Gastrocnemius medialis (tissue), 4 donors: ENCODE measurements at places on chromosomes 16 and 17.

- DNase-seq, result no peak
These were observed 6.0 kb upstream of the MAPT start for GRCh38 chr17:45888392-45888791.

DNA sequence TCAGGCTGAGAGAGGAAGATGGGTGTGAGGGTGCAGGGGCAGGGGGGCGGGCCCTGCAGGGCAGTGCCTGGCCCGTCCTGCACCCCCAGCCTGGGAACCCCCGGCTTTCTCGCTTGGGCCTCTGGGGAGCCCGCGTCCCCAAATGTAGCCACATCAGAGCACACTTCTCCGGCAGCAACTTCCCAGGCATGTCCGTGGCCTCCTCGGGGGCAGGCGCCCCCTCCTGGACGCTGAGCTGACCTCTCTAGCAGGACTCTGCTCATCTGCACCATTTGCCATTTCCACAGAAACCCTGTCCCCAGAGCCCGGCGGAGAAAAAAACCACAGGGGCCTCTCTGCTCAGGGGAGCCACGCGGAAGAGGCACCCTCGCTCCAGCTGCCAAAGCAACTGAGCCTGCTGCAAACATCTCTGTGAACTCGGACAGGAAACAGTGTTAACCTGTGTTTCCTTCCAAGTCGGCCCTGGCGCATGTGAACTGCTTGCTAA lies 63.4 kb downstream of the KLHDC4 start:
- DNase-seq, result no peak

DNA sequence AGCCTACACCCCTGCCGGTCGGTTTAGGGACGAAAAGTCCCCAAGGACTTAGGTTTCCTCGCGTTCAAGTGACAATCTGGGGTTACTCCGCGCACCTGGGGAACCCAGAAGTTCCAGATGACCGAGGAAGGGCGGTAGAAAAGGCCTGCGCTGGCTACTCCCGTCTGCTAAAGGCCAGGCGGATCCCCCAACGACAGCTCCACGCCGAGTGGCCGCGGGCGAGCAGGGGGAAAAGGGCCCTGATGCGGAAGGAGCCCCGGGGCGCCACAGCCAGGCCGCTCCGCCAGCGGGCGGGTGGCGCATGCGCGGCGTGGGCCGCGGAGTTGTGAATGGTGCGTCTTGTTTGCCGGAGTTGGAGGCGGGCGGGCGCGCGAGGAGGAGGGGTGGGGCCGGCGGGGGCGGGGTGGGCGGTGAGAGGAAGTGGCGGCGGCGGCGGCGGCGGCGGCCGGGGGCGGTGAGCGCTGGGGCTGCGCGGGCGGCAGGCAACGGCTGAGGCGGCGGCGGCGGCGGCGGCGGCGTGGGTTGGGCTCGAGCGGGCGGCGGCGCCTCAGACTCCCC lies at the start of gene CBFB:
CBFB (plus strand) TSS at position 454 of the 558 bp plus-strand sequence. CDS start 259 bp downstream, outside the sequence.
- peak; percentile 86 for DNase-seq

GRCh38 chr16:79901522-79901921 lies 301.0 kb upstream of the MAF start:
- no peak for DNase-seq

GRCh38 chr16:80518436-80518835 lies 22.4 kb upstream of the DYNLRB2 start:
- no peak for DNase-seq

GRCh38 chr17:9224485-9224884 lies 203.2 kb downstream of the NTN1 start:
- DNase-seq, result no peak

GRCh38 chr16:66950437-66950836 lies 10.6 kb upstream of the CES3 start:
- DNase-seq, result no peak

DNA sequence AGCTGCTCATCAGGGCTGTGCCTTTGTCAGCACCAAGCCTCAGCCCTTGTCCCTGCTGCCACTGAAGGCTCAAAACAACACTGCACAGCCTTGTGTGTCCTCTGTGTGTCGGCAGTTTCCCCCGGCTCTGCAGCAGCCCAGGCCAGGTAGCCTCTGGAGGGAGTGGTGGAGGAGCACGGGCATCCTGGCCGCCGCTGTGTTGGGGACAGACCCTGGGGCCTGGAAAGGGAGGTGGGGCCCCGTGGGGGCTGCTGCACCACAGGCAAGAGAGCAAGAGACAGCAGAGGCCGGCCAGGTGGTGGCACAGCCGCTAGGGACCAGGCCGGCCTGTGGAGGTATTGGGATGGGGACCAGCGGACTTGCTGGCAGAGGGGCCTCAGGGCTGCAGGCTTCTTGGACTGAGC lies 96.9 kb upstream of the ZNF750 start:
- no peak for DNase-seq

- DNase-seq, result no peak
These were observed 246.4 kb downstream of the PRKCA start for GRCh38 chr17:66548659-66549310.

- DNase-seq, result no peak
These were observed 76.5 kb downstream of the GPRC5B start for GRCh38 chr16:19808061-19808641.

DNA sequence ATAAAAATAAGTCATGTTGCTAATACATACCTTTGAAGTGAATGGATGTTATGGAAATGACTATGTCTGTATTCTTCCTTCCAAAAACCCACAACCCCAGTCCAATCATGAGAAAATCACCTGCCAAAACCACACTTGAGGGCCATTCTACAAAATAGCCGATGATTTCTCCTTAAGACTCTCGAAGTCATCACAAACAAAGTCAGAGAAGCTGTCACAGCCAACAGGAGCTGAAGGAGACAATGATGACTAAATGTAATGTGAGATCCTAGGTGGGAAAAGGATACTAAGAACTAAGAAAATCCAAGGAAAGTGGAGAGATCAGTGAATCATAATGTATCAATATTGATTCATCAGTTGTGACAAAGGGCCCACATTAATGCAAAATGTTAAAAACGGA lies 432.9 kb upstream of the DYNLRB2 start:
- DNase-seq, result no peak

DNA sequence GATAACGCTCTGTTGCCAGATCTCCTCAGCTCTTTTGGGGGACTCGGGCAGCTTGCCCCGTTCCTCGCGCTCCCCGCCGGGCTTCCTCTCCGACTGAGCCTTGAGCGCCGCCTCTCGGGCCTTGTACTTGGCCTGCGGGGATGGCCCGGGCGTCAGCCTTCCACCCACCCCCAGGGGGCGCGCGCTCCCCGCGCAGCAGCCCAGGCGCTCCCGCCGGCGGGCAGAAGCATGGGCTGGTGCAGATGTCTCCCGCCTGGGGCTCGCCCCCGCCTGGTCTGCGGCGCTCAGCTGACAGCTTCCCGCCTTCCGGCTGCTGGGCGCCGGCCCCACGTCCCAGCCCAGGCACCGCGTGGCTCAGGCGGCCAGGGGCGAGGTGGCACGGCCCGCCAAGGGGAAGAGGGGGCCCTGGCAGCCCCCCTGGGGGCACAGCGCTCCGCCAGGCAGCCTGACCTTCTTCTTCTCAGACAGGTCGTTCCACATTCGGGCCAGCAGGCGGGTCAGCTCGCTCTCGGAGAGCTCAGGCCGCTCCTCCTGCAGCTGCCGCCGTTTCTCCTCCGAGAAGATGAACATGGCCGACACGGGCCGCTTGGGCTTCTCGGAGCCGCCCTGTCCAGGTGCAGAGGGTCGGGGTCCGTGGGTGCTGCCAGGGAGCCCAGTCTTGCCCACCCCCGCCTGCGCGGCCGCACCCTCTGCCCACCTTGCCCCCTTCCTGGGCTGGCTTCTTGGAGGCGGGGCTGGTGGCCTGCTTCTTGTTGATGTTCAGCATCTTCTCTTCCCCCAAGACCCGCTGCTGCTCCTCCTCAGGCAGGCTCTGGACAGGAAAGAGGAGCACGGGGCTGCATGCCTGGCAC lies 8.9 kb downstream of the UBTF start:
- peak; percentile 64 for DNase-seq

DNA sequence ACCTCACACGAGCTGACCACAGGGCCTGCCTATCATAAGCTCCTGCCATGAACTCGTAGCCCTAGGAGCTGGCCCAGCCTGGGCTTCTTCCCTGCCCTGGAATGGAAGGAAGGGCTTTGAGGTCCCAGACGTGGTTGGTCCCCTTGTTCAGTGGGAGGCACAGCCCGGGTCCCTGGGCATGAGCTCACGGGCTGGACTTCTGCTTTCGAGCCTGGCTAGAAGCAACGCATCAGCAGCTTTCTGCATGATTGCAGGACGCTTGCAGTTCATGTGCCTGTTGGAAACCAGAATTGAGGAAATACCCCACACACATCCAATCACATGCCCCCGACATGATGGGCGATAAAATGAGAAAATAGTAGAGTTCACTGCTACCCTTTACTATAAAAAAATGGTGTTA lies 293.3 kb downstream of the MAF start:
- peak; percentile 46 for DNase-seq

DNA sequence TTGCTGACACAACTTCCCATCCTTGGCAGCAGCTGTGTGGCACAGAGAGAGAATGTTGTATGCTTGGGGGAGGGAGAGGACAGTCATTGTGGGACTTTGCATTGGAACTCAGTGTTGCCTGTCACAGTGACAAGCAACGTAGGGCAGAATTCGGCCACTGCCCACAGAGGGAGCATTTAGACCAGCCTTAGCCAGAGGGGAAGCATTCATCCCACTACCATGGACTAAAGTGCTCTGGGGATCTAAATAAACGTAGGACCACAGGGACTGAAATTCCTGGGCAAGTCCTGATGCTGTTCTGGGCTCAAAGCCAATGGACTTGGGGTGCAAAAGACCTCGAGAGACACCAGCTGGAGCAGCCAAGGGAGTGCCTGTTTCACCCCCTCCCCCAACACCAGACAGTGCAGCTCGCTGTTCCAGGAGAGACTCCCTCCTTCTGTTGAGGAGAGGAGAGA lies 44.9 kb downstream of the ABCA8 start:
- no peak for DNase-seq

DNA sequence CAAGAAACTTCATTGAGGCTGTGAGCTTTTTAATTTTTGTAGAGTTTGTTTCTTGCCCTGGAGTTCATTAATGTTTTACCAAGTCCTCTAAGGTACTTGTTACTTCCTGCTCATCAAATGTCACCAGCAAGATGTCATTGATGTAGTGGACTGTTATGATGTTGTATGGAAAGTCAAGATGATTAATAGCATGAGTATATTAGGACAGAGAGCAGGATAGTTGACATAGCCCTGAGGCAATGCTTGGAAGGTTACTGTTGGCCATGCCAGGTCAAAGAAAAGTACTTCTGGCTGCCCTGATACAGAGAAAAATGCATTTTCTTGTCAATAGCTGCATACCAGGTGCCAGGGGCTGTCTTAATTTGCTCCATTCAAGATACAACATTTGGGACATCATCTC lies 6.7 kb downstream of the KRTAP1-5 start:
- DNase-seq, result no peak

- no peak for DNase-seq
These were observed 120.8 kb downstream of the MSI2 start for GRCh38 chr17:57377094-57377493.

DNA sequence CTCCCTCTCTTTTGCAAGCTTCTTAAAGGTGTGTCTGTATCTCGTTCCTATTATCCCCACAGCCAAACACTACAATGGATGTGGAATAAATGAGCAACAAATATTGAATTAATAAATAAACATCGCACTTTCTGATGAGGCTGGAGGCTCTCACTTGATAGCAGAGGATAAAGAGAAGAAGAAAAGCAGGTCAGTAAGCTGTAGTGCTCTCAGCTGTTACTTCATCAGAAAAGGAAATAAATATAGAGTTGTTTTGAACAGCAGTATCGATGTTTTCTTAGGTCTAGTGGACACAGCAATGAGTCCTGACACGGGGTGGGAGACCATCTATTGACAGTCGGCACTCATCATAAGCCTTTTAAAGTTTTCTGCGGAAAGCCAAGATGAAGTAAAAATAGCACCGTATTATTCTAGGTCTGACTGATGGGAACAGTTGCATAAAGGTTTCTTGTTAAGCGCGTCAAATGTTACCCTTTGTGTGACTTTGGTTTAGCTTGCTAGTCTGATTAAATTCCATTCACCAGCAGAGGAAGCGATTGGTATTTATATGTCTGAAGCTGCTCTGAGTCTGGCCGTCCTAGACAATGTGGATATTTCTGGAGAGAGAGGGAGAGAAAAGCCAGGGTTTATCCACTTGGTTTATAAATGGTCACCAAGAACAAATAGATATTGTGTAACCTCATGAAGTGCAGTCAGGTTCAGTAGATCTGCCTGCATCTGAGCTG lies 646.1 kb downstream of the CDH11 start:
- DNase-seq, result no peak

DNA sequence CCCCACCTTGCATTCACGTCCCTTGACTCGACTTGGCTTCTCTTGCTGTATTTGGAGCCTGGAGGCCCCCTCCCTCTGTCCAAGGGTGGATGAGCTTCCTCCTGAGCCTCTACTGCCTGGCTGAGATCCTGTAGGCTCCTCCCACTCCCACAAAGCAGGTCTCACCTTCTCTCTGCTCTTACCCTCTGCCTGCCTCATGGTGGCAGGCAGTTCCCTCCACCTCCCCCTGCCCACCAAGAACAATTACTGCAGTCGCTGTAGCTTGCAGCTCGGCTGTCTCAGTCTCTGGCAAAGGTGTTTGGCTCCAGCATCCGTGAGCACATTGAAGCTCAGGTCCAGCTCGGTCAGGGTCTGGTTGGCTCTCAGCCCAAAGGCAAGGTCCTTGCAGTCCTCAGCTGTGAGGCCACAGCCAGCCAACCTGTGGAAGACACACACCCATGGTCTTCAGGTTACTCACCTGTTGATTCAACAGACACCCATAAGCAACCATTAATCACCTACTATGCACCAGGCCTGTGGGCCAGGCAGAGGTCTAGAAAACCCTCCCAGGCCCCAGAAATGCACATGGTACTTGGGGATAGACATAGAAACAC lies 42.6 kb downstream of the NLRP1 start:
- DNase-seq, result no peak

GRCh38 chr16:28975158-28975599 lies 601 bp downstream of the SPNS1 start:
- no peak for DNase-seq

GRCh38 chr16:15415511-15415985 lies 18.8 kb upstream of the BMERB1 start:
- DNase-seq, result no peak

DNA sequence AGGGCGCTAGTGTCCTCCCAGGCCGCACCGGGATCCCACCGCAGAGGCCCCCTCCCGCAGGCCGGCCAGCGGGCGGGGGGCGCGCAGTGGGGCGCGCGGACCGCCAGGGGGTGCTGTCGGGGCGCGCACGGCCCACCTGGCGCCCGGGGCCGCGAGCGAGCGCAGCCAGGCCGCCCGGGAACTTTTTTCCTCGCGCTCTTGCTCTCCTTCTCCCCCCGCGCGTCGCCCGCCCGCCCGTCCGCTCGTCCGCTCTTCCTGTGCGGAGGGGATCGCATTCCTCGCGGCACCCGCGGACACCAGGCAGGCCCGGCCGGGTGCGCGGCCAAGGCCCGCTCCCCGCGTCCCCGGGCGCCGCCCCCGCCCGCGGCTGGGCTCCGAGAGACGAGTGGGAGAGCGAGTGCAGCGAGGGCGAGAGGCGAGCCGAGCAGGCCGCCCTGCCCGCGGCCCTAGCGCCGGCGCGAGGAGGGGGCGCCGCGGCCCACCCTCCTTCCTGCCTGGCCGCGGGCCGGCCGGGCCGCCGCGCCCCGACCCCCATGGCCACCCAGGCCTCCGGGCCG lies at the start of gene RAI1:
RAI1 (plus strand) TSS at position 272 of the 557 bp plus-strand sequence. CDS start 111,491 bp downstream, outside the sequence.
- peak; percentile 64 for DNase-seq
